ENCODE measurements at places on chromosomes 6 and 20. TPM values are rescaled to one million over a fixed set of nuclear protein-coding genes. Genes with fewer than 3 reads are reported as not detected.

The TREML1 gene
- 0.56 TPM for total RNA-seq

The SLC52A3 gene
- 3.6 TPM for total RNA-seq

The POU3F2 gene
- total RNA-seq, result not detected

The C6orf118 gene
- total RNA-seq, result not detected

The PAK5 gene
- total RNA-seq, result not detected

The RBCK1 gene
- 46.7 TPM for total RNA-seq

DNA sequence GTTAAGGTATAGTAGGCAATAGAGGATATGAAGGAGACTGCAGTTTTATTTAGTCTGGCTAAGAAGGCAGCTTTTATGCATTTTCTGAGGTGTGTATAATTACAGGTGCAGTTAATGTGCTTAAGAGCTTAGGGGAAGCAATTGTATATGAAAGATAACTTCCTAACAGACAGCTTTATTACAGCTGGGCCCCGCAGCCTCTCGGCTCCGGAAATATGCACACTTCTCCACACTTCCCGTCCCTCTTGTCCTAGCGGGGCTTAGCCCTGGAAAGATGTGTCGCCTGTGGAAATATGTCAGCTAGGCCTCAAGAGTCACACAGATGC is 178.4 kb upstream of the ARID1B start:
- no peak for DNase-seq

- DNase-seq, result no peak
Measured at GRCh38 chr6:1406306-1407072, 17.1 kb downstream of the FOXF2 start.

DNA sequence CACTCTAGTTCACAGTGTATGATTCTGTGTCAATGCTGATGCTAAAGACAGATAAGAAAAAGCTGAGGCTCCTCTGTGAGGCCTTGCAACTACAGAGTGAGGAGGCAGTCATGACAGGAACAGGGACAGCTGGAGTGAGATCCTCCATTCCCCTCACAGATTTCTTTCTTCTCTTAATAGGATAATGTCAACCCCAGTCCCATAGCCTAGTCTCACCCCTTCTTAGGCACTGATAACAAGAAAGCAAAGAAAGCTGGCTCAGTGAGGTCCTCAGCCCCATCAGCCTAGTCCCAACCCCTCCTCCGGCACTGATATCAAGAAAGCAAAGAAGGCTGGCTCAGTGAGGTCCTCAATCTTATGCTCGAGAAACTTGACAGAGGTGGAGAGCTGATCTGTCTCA is 2.1 kb upstream of the PTCHD4 start:
- DNase-seq, result no peak

DNA sequence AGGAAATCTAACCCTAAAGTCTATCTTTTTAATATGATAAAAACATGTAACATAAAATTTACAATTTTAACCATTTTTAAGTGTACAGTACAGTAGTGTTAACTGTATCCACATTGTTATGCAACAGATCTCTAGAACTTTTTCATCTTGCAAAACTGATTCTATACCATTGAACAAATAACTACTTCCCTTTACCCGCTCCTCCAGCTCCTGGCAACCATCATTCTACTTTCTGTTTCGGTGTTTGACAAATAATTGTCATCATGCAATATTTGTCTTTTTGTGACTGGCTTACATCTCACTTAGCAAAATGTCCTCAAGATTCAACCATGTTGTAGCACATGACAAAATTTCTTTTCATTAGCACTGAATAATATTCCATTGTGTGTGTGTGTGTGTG is 203.2 kb downstream of the SIM1 start:
- no peak for DNase-seq

DNA sequence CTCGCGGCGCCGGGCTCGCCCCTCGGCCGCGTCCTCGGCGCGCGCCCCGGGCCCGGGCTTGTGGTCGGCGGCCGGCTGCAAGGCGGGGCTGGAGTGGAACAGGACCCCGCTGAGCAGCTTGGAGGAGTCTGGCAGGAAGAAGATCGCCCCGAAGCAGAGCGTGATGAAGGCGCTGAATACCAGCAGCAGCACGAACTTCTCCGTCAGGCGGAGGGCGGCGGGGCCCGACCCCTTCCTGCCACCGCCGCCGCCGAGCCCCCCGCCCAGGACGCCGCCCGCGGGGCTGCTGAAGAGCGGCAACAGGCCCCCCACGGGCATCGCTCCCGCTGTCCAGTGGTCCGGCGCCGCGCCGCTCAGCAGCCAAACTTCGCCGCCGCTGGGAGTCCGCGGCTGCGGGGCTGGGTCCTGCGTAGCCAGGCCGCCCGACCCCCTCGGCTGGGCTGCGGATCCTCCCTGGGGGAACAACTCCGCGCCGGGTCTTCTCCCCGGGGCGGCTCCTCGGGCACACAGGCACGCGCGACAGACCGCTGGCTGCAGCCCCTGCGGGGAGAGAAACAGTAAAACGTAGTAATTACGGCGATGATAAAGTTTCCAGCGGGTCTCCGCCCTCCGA is 707 bp downstream of the MAN1A1 start:
- peak; percentile 80 for DNase-seq

- DNase-seq, result no peak
Measured at GRCh38 chr6:64256483-64256882, 620.9 kb downstream of the PHF3 start.

GRCh38 chr20:19886661-19887288 is 128.7 kb downstream of the RIN2 start:
- DNase-seq, result no peak

DNA sequence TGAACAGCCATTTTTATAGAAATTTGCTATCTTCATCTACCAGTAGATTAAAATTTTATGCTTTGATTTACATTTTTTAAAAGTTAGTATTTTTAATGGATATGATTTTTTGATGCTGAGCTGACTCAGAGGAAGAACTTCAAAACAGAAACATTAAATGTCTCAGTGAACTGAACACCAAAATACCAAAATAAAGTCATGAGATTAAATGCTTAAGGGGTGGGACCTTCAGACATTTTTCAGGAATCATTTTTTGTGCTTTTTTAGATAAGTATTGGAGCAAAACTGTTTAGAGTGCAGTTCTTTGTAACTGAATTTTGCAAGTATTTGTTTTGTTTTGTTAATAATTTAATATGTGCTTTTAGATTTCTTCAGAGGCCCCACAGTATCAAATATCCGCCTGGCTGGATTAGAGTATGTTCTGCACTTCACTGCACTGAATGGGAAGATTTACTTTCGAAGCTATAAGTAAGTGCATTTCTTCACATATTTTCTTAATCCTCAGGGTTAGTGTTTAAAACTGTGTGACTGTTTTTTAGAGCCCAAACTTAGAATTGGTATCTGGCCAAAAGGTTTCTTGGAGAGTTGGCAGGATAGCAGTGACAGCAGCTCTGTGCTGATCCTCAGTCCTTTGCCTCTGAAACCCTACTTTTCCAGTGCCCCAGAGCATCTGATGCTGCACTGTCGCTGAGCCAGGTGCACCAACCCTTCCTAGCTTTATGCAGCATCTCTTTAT is 33.7 kb downstream of the RPF2 start:
- no peak for DNase-seq

DNA sequence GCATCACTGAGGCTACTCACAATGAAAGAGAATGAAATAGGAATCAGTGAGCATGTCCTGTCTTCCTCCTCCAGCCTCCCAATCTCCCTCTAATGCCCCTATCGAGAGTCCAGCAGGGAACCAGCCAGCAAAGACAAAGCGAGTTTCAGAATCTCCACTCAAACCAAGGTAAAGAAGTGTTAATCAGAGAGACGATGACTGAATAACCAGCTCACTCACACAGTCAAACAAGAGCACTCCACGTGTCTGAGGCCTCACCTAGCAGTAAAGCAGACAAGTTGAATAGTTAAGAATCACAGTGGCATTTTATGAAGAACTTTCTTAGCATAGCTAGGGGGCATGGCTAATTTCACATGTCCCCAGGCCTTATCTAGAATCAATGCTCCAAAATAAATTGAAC is 3.3 kb upstream of the TREM1 start:
- DNase-seq, result no peak

DNA sequence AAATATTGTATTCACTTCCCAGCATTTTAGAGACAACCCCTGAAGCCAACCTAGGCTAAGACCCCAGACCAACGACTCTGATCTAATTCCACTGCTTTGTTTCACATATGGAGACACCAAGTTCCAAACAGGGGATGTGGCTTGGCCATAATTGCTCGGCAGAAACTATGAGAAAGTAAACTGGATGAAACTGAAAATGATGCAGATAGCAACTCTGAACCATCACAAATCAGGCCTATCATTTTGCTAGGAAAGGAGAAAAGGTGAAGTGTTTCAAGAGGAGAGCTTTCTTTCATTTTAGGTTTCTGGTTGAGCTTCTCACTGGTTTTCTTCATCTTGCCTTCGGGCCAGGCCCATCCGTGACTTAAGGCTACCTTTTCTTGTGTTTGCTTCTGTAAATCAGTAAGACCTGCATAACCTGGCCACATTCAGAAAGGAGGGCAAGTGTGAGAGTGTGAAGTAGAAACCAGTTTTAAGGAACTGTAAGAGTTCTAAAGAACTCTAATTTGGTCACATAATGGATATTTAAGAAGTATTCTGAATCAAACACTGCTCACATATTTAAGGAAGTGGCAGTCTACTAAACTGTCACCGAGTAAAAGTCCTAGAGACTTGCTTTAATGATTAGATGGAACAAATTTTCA is 105.8 kb downstream of the BACH2 start:
- no peak for DNase-seq

GRCh38 chr6:17032988-17033634 is 68.7 kb upstream of the STMND1 start:
- DNase-seq, result no peak

All from posterior vena cava (tissue), 2 donors.